AG04449 (cell line): ENCODE measurements at places on chromosomes 5 and 9.

DNA sequence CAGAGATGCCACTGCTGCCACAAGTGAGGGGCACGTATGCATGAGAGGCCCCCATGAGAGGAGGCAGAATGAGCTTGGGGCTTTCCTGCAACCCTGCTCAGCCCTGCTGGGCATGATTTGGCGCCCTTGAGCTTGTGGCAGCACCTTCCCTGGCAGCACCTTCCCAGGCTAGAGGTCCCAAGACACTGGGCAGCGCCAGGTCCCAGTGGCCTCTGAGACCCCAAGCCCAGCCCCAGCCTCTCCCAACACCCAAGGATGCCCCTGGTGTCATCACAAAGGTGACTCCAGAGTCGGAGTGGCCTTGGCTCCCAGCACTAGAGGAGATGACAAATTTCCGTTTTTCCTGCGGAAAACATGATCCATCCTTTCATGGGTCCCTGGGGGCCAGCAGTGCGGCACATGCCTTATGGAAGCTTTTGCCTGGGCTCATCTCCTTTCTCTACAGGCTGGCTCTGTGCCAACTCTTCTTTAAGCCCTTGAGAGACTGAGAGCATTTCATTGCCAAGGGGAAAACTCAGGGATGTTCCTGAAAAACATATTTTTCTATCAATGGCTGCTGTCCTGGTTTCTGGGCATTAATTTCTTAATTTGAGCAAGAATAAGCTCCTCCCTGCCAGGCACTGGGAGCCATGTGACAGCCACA is 77.1 kb upstream of the ADAMTS2 start:
- no peak for DNase-seq

DNA sequence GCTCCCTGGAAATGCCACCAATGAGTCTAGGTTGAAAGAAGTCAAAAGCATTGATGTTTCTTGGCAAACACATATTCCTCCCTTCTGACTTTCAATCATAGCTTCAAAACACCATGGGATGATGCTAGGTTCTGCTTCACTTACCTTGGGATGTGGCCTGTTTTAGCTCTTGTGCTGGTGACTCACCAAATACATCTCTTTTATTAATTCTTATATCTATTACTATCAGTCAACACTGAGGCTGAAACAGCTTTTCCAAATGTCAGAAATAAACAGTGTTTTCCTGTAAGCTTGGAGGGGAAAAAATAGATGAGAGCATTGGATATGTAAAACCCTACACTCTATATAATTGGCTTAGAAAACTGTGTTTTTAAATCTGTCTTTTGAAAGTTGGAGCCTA is 245.4 kb upstream of the NREP start:
- DNase-seq, result no peak

- no peak for DNase-seq
Observed at GRCh38 chr5:81252904-81253303, 19.8 kb downstream of the CKMT2 start.

GRCh38 chr5:88870285-88870684 is 12.7 kb downstream of the MEF2C start:
- no peak for DNase-seq

- no peak for DNase-seq
Observed at GRCh38 chr5:126000507-126000906, 422.7 kb upstream of the GRAMD2B start.

GRCh38 chr5:93532370-93532769 is 48.6 kb downstream of the NR2F1-AS1 start:
- DNase-seq, result peak; percentile 79

GRCh38 chr5:157350939-157351801 is 85.2 kb downstream of the CYFIP2 start:
- no peak for DNase-seq

GRCh38 chr5:33850100-33850594 is 41.6 kb downstream of the ADAMTS12 start:
- DNase-seq, result no peak

DNA sequence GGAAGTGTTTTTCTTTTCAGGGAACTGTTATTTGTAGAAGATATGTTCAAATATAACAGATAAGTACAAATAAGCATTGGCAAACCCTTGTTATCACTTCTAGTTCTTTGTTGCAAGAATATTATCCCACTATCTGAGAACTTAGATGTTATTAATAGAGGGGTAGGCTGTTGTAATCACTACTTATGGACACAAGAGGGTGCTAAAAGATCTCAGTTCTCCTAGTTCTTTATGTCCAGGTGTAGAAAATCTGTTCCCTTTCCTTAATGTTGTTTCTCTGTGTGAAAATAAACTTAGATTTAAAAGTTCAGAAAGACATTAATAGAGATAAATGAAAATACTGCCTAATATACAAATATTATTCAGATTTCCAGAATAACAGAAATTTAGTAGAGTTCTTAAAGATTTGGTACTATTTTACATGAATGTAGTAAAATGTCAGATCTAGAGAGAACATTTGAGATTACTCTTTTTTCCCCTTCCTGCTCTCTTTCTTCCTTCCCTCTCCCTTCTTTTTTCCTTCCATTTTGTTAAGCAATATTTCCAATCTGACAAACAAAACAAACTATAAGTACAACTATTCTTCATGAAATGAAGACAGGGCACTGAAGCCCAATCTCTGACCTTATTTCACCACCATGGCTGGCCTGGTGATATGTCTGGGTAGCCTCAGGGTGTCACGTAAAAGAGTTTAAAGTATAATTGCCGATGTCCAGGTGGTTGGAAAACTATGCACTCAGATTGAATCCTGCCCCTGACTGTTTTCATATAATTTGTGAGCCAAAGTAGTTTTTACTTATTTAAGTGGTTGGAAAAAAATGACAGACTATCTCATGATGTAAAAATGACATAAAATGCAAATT is 43.6 kb upstream of the C5orf46 start:
- DNase-seq, result peak; percentile 10

DNA sequence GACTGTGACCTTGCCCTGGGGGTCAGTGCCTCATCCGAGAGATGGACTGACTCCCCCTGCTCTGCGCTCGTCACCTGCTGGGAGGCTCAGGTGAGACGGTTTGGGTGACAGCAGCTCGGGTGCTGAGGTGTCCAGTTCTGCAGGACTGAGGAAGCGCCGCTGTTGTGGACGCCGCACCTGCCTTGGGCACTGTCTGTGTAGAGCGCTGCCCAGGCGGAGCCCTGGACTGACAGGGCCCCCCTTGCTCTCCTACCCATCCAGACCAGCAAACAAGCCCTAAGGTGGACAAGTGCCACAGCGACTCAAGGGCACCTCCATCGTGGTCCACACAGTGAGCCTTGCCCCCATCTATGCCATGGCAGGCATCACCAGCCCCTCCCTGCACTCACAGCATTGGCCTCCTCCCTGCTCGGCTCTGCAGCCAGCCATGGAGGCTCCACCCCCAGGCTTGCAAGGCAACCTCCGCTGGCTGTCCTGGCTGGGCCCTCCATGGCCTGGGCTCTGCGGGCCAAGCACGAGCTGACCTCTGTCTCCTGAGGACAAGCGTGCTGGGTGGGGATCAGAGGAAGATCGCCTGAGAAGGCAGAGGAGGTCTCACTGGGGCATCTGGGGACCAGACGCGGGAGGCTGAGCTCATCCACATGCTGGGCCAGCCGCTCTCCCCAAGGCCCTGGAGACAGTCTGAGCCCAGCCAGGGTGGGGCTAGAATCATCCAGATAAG is 87.1 kb upstream of the COL5A1 start:
- DNase-seq, result no peak

GRCh38 chr5:14342306-14342705 is 199.2 kb downstream of the TRIO start:
- DNase-seq, result no peak

- no peak for DNase-seq
Observed at GRCh38 chr5:163821142-163821541, 315.7 kb downstream of the MAT2B start.

- DNase-seq, result no peak
Observed at GRCh38 chr9:87564791-87565241, 67.1 kb downstream of the DAPK1 start.

DNA sequence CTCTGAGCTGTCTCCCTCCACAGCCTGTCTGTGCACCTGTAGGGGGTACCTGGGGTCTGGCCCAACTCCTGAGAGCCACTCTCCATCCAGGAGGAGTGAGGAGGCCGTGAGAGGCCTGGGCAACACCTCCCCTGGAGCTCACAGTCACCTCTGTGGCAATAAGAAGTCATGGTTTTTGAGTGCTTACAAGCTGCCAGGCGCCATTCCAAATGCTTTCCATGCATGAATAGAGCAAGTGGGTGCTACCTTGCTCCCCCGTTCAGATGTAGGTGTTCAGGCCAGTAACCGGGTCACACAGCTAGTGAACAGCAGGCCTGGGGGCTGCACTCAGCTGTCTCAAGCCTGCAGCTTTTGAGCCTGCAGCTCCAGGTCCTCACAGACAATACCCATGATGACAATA is 30.6 kb downstream of the CORO2A start:
- DNase-seq, result no peak

DNA sequence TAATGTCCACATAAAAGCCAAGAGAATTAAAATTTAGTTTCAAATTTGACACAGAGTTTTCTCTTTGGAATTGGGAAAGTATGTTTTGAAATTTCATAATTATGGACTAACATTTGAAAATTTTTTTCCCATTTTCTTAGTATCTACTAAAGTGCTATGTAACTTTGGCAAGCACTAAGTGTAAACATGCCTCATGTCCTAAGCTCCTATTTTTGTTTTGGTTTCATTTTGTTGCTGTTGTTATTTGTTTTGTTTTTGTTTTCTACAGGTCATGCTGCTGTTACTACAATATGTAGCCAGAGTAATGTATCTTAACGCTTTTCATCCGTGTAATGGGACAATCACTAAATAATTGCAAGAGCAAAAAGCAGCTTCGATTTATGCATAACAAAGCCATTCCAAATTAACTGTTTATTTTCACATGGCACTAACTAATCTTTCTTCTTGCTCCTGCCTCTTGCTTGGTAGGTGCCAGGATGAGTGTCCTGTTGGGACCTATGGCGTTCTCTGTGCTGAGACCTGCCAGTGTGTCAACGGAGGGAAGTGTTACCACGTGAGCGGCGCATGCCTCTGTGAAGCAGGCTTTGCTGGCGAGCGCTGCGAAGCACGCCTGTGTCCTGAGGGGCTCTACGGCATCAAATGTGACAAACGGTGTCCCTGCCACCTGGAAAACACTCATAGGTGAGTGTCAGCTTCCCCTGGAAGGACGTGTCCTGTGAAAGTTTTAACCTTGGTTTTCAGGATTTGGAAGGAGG is 107.3 kb upstream of the PRRC1 start:
- DNase-seq, result no peak

DNA sequence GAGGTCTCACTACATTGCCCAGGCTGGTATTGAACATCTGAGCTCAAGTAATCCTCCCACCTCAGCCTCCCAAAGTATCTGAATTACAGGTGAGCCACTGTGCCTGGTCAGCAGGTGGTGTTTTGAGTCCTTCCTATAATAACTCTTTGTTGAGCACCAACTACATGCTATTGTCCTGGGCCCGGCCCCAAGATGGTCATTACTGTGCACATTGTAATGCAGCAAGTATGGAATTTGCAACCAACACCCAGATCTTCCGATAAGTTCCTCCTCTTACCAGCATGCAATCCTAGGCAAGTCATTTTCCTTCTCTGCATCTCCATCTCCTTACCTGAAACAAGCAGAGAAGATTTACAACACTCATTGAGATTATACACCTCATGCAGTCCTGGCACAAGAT is 510.3 kb upstream of the KLF4 start:
- DNase-seq, result no peak

GRCh38 chr5:22591461-22591860 is 261.7 kb downstream of the CDH12 start:
- no peak for DNase-seq
